T-cell (primary cell): ENCODE measurements at places on chromosomes 16 and 17.

- peak; percentile 52 for DNase-seq
Measured at GRCh38 chr17:1764284-1764683, 2.4 kb downstream of the SERPINF1 start.

- no peak for DNase-seq
Measured at GRCh38 chr16:13634959-13635358, 285.0 kb upstream of the ERCC4 start.

DNA sequence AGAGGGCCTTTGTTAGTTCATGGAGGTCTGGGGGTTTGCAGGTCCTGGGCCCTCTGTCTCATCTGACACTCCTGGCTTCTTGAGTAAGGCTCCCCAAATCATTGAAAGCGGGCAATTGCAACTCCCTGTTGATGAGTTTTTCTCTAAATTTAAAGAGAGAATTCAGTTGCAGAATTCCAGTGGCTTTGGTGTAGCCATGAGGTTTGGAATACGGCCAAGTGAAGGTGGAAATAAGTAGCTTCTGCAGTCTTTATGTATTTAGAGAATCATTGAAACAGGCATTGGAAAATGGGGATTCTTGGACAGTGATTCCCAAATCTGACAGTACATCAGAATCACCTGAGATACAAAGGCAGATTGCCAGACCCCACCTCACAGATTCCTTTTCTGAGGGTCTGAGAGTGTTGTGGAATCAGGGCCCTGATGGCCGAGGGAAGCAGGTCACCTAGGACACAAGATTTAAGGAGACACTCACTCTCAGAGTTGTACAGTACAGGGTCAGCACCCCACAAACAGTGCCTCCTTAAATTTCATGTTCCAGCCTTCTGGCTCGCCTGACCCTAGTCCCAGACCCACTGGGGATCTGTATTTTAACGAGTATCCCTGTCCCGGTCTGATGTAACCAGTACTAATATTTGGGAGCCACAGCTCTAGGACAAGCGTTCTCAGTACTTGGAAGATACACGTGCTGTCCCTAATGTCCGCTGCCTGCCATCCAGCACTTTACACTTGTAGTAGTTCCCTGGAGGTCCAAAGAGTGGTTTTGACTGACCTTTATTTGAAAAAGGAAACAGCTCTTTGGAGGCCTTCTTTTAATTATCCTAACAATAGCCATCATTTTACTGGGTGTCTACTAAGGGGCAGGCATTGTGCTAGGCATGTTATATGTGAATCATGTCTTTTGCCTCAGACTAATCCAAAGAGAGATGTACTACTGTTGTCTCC lies 37.8 kb downstream of the YPEL2 start:
- no peak for DNase-seq

- DNase-seq: no peak
Measured at GRCh38 chr17:4130715-4131114, 12.1 kb downstream of the ZZEF1 start.

DNA sequence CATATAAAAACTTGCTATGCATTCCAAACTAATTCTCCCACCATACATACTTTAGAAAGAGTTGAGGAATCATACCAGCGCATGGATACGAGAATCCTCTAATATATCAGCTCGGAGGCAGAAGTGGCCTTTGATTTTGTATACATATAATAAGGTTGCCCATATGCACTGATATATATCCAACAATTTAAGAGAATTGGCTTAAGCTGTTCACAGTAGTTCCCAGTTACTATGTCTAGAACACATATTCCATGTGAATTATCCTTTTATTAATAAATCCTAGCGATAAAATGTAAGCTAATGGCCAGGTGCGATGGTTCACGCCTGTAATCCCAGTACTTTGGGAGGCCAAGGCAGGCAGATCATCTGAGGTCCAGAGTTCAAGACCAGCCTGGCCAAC lies 19.3 kb upstream of the ERN1 start:
- DNase-seq: no peak

- DNase-seq: no peak
Measured at GRCh38 chr16:12172343-12172742, 195.8 kb downstream of the SNX29 start.

- DNase-seq: no peak
Measured at GRCh38 chr16:920051-920681, 50.6 kb downstream of the LMF1 start.

GRCh38 chr17:5563456-5563855 lies 20.9 kb downstream of the NLRP1 start:
- no peak for DNase-seq

GRCh38 chr16:47949276-47949675 lies 206.5 kb downstream of the ABCC12 start:
- DNase-seq: no peak

DNA sequence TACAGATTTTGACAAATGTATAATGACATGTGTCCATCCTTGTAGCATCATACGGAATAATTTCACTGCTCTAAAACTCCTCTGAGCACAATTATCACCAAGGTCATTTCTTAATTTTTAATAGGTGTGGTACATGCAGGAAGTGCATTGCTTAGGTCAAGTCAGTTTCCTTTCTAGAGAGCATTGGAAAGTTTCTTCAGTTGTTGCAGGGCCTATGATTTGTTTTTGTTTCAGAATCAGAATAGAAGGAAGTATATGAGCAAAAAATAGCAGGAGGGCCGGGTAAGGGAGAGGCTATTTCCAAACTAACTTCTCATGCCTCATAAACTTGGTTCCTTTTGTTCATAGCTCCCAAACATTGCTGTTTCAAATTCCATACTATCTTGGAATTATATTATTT lies 24.0 kb upstream of the SLFN5 start:
- no peak for DNase-seq

DNA sequence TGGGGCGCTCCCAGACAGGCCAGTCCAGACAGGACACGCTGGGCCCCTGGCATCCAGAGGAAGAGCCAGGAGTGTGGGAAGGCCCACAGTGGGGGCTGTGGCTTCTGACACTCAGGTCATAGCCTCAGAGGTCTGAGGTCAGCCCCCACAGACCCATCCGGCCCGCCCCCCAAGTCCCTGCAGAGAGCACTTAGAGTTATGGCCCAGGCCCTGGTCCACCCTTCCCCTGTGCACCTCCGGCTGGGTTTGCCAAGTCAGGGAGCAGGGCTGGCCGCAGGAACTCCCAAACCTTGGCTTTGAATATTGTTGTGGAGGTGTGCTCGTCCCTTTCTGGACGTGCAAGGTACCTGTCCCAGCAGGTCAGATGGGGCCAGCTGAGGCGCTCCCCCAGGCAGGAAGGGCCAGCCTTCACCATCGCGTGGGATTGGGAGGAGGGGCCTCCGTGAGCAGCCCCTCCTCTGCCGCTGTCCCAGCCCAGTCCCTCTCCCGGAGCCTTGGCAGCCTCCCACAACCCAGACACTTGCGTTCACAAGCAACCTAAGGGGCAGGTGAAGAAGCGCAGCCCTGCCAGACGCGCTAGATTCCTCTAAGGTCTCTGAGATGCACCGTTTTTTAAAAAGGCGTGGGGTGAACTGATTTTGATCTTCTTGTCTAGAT lies 74.6 kb downstream of the SOCS1 start:
- DNase-seq: no peak

DNA sequence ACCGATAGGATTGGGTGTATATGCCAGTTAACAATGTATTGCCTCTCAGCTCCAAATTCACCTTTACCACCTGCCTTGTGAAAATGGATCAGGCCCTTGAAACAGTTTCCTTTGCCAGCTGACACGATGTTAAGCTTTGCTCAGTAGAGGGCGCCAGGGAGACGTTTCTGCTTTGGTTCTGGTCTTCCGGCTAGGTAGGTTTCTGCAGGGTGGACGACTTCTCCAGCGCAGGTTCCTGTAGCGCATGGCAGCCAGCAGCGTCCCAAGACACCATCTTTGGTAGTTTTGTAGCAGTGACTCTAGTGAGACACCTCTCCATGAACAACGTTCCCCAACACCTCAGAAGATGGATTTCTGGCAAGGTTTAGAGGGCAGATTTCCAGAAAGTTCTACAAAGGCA lies 24.0 kb downstream of the SYCE1L start:
- DNase-seq: no peak

GRCh38 chr17:39921323-39921722 lies 2.9 kb upstream of the GSDMB start:
- no peak for DNase-seq

- no peak for DNase-seq
Measured at GRCh38 chr17:69712801-69713311, 298.4 kb downstream of the MAP2K6 start.

DNA sequence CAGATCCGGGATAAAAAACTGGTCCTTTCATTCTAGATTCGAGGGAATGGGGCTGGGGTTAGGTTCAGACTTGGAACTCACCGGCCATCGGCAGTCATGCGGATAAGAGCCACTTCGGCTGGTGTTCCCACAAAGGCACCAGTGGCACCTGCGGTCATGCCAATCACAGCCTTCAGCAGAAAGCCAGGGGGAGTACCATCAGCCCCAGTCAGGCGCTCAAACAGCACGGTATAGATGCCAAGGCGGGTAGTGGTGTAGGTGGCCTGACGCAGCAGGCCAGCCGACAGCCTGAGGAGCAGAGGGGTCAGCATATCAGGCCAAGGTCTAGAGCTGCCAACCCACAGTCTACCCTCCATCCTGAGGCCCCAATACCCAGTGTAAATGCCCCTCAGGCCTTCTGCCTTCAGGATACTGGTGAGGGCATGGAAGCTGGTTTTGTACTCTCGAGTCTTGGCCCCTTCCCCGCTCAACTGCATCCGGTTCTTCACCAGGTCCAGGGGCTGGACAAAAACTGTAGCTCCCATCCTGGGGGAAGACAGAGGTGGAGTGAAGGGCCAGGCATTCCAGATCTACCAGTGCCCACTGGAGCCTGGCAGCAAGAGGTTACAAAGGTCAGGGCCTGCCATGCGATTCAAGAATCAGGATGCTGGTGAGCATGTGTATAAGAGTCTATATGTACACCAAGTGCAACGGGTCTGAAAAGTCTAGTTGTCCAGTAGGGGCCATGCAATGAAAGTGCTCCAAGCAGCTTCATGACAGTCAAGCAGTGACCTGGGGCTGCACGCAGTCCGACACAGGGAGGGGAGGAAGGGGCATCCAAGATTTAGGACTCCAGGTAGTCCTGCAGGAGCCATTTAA lies 929 bp downstream of the SLC25A11 start:
- no peak for DNase-seq

- DNase-seq: no peak
Measured at GRCh38 chr16:17658881-17659280, 188.1 kb upstream of the XYLT1 start.

GRCh38 chr17:1107777-1108477 lies 71.9 kb downstream of the ABR start:
- no peak for DNase-seq

DNA sequence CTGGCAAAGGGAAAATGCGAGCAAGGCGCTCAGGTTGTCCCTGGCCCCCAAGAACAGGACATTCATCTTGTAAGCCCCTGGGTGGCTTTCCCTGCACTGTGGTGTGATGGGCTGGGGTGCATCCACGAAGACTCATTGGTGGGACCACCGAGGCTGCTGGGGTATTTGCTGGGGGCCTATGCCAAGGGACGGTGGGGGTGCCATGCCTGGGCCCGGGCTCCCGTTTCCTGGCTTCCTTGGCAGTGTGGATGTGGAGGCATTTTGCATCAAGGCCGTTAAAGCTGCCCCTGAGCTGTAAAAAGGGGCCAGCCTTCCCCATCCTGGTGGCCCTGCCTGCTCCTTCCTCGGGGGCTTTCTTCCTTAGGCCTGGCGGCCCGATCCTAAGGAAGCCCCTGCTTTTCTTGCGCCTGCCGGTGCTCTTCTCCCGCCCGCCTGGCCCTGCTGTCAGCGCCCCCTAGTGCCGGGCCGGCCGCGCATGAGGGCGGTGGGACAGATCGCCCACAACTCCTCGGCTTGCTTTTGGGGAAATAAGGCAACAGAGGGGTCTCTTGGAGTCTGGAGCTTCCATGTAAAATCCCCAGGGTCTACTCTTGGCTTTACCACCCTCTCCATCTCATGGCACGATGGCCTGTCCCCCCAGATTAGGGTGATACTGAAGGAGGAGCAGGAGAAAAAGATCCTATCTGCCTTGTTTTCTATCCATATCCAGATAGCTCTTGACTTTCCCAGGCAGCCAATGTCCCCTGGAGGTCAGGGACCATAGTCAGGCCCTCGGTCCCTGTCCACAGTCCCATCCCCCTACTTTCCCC lies 9.8 kb upstream of the TBX2 start:
- no peak for DNase-seq

DNA sequence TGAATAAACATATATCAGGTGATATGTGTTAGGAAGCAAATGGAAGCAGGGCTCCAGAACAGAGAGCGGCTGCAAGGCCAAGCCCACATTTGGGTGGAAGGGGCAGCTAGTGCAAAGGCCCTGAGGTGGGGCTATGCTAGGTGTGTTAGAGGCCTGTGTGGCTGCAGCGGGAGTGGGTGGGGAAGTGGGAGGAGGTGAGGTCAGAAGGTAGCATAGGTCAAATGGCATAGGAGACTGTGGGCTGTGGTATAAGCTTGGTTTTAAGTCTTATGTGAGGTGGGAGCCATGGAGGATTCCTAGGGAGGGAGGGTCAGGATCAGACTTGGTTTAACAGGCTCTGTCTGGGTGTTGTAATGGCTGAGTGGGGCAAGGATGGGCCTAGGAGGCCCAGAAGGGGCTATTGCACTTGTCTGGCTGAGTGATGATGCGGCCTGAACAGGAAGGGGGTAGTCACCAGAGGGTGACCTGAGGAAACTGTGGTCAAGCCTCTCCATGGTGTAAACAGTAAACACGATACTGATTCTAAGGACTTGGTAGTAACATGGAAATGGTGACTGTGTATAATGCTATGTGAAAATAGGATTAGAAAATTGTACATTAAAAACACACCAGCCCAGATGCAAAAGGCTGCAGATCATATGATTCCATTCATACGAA lies 31.1 kb downstream of the RAI1 start:
- no peak for DNase-seq

DNA sequence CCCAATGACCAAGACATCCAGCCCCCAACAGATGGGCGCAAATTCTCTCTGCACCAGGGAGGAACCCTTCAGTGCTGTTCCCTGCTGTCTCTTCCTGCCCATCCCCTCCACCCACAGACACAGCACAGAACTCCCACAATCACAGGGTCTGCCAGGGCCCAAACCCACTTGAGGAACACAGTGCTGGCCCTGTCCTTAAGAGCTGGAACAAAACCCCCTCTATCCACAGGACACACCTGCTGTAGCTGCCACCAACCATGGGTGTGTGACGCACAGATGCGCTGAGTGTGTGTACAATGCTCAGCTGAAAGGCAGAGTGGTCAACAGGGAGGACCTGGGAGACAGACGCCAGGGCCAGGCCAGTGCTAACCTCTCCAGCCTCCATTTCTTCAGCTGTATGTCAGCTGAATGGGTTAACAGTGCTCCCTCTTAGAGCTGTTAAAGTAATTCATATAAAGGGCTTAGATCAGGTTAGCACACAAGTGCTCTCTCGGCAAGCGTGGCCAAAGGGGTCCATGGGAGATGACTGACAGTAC lies 62.1 kb downstream of the AMFR start:
- DNase-seq: no peak

- DNase-seq: no peak
Measured at GRCh38 chr17:67436233-67436632, 59.2 kb downstream of the PITPNC1 start.

DNA sequence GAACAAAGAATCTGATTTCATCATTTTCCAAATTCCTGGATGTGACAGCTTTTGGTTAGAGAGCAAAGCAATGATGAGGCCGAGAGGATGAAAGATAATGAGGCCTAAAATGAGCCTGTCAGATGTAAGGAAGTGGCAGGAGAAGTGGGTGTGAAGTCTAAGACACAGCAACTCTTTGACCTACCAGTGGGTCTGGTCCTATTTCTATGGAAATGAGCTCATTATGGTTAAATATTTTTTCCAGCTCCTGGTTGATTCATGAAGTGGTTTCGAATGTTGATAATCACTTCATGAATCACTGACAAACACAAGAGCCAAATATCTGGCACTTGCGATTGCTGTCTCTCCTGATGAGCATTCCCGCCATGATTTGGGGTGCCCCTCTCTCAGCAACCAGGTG lies 273.3 kb upstream of the CDH5 start:
- no peak for DNase-seq
